Forelimb muscle (tissue), 1 donor: ENCODE measurements at places on chromosomes 13 and 19. TPM values are rescaled to one million over a fixed set of nuclear protein-coding genes. Genes with fewer than 3 reads are reported as not detected.

DNA sequence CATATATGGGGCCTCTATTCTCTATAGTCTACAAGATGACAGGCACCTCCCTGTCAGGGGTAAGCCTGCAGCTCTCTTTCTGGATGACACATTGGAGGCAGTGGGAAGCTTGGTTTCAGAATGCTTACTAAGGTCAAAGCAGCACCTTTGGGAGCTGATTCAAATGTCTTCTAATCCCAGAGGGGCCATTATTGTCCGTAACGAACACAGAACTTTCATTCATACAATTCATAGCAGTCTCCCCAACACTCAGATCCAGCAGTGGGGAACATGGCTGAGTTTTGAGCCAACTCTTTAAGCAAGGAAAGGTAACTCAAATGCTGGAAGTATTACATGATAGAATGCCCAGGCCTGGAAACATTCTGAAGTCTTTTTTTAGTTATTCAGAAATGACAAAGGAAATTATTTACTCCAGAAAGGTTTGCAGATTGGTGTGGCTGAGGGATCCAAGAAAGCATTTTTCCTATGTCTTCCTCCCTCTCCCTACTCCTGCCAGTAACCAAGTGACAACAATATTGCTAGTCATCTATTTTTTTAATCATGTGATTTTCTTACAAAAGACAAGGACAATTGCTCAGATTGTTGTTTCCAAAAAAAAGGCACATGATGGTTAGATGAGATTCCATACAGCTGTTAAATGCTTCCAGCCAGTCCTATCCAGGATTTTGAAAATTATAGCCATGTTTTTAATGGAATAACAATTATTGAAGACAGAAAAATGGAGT, 118.7 kb downstream of the FOXO1 start:
- DNase-seq = no peak

- DNase-seq = no peak
Observed at GRCh38 chr13:111166882-111167675, 52.0 kb downstream of the ARHGEF7 start.

The RUVBL2 gene
- polyA plus RNA-seq = 55.3 TPM

- no peak for DNase-seq
Observed at GRCh38 chr13:64480672-64481071, 2749.5 kb downstream of the PCDH9 start.

The ZNF529 gene
- polyA plus RNA-seq = 15.3 TPM

GRCh38 chr13:85808811-85809210, 9.6 kb upstream of the SLITRK6 start:
- DNase-seq = no peak

DNA sequence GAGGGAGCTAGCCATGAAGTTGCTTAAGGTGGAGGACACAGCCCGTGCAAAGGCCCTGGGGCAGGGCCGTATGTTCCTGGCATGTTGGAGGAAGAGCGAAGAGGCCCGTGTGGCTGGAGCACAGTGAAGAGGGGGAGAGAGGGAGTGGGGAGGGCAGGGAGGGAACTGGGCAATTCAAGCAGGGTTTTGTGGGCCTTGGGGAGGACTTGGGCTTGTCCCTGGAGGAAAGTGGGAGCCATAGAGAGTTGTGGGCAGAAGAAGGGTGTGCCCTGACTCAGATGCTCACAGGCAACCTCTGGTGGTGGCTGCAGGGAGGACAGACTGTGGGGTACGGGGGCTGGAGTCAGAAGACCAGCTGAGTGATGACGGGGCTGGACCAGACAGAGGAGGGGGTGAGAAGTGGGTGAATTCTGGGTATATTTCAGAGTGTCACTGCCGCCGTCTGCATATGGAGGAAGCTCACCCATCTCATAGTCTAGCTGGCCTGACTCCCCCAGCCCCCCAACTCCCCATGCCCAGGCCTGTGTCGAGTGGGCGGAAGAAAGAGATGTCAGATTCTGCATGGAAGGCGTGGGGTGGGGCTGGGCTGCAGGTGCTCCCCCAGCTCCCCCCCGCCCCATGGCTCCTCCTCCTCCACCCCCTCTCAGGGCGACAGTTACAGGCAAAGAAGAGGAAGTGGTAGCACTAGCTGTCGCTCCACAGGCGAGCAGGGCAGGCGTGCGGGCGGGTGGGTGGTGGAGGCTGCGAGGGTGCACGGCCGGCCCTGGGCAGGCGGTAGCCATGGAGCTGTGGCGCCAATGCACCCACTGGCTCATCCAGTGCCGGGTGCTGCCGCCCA, at the start of gene VAV1:
Gene VAV1, plus strand, starts transcription at position 681 of the 838 bp plus-strand sequence. Its CDS starts 100 bp downstream, at position 781.
- no peak for DNase-seq

The RBM42 gene
- polyA plus RNA-seq = 44.1 TPM

The STOML3 gene
- polyA plus RNA-seq = not detected

- no peak for DNase-seq
Observed at GRCh38 chr19:31611046-31611877, 262.0 kb upstream of the TSHZ3 start.

The ZNF578 gene
- 2.4 TPM for polyA plus RNA-seq

- no peak for DNase-seq
Observed at GRCh38 chr13:107765724-107766401, 449.5 kb downstream of the LIG4 start.

- no peak for DNase-seq
Observed at GRCh38 chr19:35034005-35034502, 3.8 kb downstream of the SCN1B start.

DNA sequence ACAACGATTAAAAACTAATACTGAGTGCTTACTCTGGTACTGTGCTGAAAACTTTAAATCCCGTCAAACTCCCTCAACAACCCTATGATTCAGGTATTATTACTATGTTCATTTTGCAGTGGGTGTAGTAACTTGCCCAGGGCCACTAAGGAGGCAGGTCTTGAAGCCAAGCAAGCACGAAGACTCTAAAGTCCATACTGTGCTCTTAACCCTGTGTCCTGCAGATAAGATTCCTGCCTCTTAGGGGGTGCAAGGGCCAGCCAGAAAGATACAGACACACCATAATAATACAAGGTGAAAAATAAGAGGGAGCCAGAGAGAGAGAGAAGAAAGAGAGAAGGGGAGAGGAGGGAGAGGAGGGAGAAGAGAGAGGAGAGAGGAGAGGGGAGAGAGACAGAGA, 95.5 kb downstream of the CDADC1 start:
- DNase-seq = no peak

GRCh38 chr19:55638864-55639359, 1.9 kb upstream of the ZNF580 start:
- DNase-seq = no peak

The ZNF610 gene
- 3.3 TPM for polyA plus RNA-seq

GRCh38 chr13:97000295-97000925, 6.1 kb upstream of the OXGR1 start:
- no peak for DNase-seq

DNA sequence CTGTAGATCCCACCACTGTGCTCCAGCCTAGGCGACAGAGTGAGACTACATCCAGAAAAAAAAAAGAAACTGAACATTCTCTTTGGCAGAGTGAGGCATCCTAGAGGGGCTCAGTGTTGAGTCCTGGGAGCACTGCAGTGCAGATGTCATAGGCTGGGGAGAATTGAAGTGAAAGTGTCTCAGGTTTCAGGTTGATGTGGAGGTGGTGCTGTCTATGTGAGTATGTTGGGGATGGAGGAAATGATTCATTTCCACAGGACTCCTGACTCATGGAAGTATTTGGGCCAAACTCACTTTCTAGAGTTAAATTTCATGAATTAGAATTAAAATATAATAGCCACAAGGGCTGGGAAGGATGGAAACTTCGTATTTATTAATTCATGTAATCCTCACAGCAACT, 134.4 kb upstream of the TSC22D1 start:
- no peak for DNase-seq

GRCh38 chr19:53868892-53869804, 1.5 kb downstream of the MYADM start:
- DNase-seq = no peak

DNA sequence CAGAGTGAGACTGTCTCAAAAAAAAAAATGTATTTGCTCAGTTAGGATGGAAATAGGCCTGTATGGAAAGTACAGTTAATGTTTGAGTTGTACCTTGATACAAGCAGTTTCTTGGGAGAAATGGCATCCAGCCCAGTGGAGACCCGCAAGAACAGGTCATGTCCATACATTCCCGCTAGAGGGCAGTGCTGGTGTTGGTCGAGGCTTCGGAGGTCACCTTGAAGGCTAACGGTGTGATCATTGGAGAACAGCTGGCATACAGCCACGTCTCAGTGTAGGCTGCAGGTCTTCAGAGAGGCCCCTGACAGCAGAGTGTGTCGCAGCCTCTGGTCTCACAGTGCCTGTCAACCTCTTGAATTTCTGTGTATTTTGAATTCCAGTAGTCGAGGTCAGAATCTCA, 7.5 kb downstream of the ZNF610 start:
- DNase-seq = no peak

DNA sequence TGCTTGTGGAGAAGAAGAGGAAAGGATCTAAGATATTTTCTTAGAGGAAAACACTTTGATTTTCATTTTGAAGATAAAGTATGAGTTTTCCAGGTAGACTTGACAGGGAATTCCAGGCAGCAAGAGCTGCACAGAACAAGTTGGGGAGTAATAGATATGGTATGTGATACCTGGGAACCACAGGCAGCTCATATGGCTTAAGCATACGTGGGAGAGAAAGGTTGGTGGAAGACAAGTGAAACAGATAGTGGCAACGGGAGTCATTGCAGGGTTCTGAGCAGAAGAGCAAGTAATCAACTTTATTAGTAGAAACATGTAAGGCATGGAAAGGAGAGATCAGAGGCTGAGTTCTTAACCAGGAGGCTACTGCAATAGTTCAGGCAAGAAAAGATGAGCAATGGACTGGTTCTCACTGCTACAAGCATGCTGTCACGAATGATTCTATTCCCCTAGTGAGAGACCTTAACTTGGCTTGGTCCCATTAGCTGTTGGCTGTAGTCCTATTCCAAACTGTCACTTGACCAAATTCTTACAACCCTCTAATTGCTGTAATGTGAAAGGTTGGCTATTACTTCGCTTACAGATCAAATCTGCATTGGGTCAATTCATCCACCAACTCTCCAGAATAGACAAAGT, 217.9 kb downstream of the VWA8 start:
- DNase-seq = no peak

DNA sequence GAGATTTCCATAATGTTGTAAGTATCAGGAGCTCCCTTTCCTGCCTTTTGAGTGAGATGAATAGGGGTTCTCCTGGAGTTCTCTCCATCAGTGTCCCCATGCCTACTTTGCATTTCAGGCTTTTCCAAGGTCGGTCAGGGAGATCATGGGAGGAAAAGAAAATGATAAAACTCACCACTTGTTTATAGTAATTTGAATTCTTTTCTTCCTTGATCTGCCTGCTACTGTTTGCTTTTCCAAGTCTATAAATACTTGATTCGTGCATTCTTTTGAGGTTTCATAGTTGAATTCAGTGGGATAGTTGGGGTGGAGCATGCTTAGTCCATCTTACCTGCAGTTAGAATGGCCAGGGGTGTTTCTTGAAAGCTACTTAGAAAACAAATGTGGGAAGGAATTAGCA, 51.5 kb downstream of the PCCA start:
- DNase-seq = no peak

The ZNF506 gene
- 20.8 TPM for polyA plus RNA-seq

GRCh38 chr19:33706631-33707030, 84.9 kb downstream of the CHST8 start:
- no peak for DNase-seq

The LYPD5 gene
- polyA plus RNA-seq = 0.34 TPM

The SBSN gene
- polyA plus RNA-seq = not detected

The CASP14 gene
- 0.05 TPM for polyA plus RNA-seq

DNA sequence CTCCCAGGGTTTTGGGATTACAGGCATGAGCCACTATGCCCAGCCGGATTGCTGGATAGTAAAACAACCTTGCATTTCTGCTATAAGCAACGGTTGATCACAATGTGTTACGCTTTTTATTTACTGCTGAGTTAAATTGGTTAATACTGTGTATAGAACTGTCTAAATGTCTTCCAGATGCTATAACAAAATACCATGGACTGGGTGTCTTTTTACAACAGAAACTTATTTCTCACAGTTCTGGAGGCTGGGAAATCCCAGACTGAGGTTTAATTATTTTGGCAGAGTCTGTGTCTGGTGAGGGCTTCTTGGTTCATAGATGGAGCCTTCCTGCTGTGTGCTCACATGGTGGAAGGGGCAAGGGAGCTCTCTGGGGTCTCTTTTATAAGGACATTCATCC, 65.5 kb downstream of the ING1 start:
- DNase-seq = no peak

- no peak for DNase-seq
Observed at GRCh38 chr13:67619995-67620380, 389.9 kb upstream of the PCDH9 start.

- DNase-seq = peak; percentile 39
Observed at GRCh38 chr13:104984296-104984818, 1551.1 kb downstream of the EFNB2 start.

DNA sequence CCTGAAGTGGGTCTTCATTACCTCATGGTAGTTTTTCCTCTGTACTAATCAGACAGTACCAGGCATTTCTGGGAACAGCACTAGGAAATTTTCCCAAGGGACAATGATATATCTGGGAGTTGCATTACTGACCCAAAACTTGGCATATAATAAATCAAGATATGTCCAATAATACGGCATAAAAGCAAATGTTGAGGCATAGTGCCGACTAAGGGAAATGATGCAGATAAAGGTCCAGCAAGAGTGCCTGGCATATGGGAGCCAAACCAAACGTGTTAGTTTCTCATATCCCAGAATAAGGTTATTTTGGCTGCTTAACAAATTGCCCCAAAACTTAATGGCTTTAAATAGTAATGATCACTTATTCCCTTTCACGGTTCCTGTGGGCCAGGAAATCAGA, 12.1 kb upstream of the TDRD3 start:
- DNase-seq = no peak
